ENCODE measurements at places on chromosomes 2 and 18.

DNA sequence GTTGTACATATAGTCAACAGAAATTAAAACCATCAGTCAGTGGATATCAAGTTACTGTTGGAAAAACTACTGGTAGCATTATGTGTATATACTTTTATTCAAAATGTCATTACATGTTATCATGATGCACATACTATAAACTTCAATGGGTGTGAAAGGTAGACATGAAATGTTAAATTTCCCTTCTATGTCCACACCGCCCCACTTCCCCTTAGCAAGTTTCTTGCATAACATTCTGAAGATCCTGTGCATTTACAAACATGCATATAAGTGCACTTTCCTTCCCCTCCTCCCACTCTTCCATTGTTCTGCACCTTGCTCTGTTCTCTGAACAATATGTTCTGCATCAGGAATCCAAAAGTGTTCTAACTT, 16.6 kb upstream of the HK2 start:
- no peak for DNase-seq

DNA sequence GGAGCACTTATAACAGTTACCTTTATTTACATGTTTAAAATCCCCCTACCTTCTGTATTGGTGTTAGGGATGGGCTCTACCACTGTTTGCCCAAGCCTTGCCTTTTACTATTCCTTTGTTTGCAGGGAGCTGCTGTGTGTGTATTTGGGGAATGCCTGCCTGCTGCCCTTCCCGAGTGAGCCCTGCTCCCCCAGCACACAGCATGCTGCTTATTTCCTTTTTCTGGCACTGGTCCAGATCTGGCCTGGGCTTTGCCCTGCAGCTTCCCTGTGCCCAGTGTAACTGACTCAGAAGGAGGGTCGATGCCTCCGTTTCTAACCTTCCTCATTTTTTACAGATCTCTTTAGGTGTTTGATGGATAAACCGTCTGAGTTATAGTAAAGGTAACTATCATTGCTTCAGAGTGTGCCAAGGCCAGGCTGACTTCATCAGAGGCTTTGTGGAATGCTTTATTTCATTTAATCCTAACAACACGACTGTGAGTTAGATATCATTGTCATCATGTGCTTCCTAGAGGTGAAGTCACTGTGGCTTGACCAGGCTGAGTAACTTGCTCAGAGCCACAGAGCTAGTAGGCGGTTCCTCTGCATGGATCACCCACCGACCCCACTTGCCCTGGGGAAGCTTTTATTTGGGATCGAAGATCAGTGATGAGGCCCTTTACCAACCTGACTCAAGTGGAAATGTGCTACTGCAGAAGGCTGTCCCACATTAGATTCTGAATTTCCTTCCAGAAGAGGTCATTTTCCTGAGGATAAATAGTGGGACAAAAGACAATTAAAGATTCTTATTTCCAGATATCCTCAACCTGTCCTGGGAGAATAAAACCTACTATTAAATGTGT, 238.8 kb downstream of the ZNF407 start:
- DNase-seq: no peak

DNA sequence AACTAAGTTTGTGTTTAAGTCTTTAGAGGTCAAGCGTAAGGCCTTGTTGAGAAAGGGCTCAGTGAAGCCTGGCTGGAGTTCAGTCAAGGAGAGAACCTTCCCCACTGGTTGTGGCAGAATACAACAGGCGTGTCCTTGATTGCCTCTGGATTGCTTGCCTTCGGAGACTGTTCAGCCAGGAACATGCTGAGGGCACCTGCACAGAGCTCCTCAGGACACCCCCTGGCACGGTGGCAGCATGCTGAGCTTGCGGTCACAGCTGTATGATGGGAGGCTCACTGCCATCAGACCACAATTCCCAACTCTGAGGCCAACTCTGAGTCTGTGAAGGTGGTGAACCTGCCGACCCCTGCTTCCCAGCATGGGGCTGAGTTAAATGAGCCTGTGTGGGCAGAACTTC, 130.0 kb downstream of the LPIN1 start:
- no peak for DNase-seq

GRCh38 chr2:148914463-148914862, 39.4 kb downstream of the KIF5C start:
- DNase-seq: no peak

DNA sequence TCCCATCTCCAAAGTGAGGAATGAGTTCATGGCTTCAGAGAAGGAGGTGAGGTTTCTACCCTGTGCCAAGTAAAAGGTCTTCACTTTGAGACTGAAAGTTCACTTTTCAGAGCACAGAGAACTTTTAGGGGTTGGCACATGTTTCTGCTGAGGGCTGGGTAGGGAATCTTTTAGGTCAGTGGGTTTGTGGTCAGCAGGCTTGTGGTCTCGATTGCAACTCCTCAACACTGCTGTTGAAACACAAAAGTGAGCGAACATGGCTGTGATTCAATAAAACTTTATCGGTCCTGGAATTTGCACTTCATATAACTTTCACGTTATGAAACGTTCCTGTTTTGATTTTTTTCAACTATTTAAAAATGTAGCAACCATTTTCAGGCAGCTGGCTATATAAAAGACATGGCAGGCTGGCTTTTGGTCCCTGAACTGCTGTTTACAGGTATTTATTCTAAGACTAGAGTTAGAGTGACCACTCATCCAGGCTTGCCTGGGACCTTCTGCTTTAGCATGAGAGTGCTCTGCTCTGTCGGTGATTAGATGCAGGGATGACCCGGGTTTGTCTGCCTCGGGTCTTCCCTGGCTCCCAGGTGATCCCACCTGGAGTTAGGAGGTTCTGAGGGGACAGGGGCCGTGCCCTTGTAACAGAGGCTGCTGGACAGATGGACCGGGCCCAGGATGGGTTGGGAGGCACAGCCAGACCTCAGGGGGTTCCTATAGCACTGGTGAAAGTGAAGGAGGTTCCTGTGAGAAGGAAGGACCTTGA, 62.7 kb upstream of the TAF1B start:
- no peak for DNase-seq

DNA sequence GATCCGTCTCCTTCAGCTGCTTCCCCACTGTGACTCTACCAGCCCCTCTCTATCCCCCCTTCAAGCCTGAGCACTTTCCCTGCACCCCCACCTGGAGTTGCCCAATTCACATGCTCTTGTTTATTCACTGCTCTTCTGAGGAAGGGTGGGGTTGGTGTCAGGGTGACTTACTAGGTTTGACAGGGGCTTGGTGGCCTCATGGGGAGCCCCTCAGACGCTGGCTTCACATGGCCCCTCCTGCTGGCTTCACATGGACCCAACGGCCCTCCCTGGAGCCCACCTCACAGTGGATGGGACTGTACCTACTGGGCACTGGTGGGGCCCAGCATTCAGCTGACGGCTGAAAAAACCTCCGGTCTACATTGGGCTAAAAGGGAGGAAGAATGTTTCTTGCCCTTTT, 16.7 kb upstream of the MRPL33 start:
- no peak for DNase-seq

DNA sequence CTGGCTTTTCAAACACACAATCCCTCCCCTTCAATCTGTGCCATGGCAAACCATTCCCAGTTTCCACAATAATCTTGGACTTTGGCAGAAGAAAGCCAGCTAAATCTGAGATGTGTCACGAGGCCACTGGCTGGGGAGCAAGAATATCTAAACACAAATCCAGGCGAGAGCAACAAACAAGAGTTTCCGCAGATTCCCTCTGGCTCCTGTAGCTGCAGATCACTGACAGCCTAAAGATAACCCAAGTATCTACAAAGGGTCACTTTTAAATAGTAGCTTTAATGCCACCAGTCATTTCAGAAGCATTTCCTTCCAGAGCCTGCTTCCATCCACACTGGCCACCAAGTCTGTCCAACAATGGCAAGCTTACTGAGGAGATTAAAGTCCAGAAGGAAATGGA, 86.9 kb downstream of the ACVR1 start:
- no peak for DNase-seq

- DNase-seq: no peak
These were observed 29.2 kb downstream of the DYTN start for GRCh38 chr2:206688990-206689389.

GRCh38 chr2:192190474-192190873, 4.3 kb downstream of the TMEFF2 start:
- DNase-seq: no peak

GRCh38 chr18:4108016-4108415, 347.1 kb downstream of the DLGAP1 start:
- DNase-seq: no peak

DNA sequence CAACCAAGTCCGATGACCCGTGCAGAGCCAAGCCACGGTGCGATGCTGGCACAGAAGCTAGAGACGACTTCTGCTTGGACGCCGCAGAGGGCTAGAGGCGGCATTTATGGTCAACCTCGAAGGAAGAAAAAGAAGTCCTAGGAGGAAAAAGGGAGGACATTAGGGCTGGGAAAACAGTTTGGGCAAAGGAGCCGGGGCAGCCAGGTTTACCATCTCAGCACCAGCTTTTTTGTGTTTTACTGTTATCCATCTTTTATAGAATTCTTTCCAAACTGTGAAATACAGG, 643 bp upstream of the DTNB start:
- DNase-seq: no peak

DNA sequence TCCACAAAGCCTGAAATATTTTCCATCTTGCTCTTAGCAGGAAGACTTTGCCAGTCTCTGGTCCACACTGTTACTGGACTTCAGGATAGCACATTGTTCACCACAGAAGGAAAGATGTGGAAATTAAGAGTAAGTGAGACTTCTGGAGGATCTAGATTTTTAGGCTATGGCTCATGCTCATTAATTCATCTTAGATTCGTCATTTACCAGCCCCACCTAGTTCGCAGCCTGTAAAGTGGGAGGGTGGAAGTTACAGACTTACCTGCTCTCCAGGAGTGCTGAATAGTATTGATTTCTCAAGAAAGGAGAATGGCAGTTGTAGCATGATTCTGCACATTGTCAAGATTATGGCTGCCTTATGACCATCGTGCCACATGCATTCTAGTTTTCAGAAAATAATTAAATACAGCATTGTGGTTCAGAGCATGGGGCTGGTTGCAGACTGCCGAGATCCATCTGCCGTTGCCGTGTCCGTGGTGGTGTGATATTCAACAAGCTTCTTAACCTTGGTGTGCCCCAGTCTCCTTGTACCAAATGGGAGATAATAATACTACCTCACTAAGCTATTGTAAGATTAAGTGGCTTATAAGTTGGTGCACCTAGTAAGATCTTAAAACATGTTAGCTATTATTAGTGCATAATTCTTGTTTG, 56.8 kb downstream of the RNF144A start:
- DNase-seq: no peak

GRCh38 chr2:239670463-239671120, 269.8 kb upstream of the HDAC4 start:
- no peak for DNase-seq

- DNase-seq: no peak
These were observed 37.7 kb upstream of the MEX3C start for GRCh38 chr18:51235009-51235789.

DNA sequence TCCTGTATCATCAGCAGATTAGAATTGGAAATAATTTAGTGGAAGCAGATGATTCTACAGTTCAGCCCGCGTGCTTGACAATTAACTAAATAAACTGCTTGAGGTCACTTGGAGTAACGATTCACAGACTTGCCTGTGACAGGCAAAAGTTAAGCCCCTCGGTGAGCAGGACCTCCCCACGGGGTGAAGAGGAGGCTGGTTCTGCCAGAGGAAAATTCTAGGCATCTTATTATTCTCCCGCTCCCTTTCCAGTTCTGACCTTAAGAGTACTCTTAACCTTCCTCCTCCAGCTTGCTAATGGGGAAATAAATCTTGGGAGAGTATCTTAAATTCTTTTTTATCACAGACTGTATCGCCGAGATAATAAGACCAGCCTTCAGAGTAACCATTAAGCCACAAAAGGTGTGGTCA, 169.7 kb upstream of the SMAD2 start:
- DNase-seq: no peak

DNA sequence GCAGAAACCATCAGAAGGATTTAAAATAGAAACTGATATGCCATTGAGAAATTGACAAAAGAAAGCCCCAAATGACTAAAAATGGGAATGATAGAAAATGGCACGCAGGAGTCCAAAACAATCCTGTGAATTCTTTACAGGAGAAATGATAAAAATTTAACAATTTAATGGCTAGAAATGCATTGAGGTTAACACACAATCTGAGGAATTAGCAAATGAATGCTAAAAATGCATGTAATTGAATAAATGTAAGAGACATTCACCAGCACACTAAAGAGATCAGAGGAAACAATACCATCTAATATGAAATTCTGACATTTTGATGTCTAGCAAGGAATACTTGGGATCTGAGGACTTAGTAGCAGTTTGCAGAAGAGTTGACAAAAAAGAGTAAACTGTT, 37.0 kb downstream of the MARCHF4 start:
- DNase-seq: no peak

DNA sequence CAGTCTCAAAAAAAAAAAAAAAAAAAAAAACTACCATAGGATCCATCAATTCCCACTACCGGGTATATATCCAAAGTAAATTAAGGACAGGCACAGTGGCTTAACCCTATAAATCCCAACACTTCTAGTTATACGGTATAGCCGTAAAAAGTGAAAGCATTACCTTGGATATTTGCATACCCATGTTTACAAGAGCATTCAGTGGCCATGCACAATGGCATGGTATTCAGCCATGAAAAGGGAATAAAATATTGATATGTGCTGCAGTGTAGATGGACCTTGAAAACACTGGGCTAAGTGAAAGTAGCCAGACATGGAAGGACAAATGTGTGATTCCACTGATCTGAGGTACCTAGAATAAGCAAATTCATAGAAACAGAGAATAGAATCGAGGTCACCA, 111.8 kb upstream of the CAB39 start:
- no peak for DNase-seq

- DNase-seq: no peak
These were observed 15.2 kb upstream of the AGAP1 start for GRCh38 chr2:235478609-235479008.

- no peak for DNase-seq
These were observed 51.1 kb downstream of the PGAP1 start for GRCh38 chr2:196875414-196875813.

DNA sequence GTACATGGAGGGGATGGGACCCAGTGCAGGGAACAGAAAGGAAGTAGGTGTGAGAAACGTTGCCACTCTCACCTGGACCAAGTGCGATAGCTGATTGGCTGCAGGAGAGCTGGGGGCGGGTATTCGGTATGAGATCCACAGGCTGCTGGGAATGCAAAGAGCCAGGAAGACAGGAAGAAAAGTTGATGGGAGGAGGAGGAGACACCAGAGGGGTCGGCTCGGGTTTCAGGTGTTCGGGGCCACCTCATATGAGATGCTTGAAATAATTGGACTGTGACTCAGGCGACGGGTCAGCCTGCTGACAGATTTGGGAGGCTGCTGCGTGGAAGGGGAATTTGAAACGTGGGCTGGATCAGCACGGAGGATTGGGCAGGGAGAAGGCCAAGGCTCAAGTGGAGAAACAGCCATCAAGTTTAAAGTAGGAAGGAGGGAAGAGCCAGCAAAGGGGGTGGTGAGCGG, 65.1 kb downstream of the MRPS9 start:
- no peak for DNase-seq

DNA sequence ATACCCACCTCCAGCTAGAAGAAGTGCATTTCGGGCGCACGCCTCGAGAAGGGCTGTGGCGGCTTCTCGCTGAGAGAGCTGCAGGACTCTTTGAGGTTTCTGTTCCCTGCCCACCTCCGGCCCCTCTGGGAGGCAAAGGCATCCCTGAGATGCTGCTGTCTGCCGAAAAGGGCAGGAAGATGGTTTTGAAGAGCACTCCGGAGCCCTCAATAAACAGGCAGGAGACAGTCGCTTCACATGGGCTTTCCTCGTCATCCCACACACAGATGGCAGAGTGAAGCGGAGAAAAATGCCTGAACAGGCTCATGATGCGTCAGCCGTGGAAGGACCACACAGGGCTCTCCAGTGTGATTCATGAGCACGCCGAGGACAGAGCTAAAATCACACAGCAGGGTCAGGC, 25.4 kb upstream of the GLI2 start:
- DNase-seq: no peak

- DNase-seq: no peak
These were observed 47.0 kb downstream of the CHST9 start for GRCh38 chr18:27138079-27138478.
